ENCODE measurements at places on chromosomes 3 and 15. TPM values are rescaled to one million over a fixed set of nuclear protein-coding genes. Genes with fewer than 3 reads are reported as not detected.

Gene PLS1
- 0.82 TPM for total RNA-seq

Gene PCSK6
- 19.2 TPM for total RNA-seq

Gene SLC12A8
- total RNA-seq, result 1.4 TPM

Gene SERPINI2
- not detected for total RNA-seq

Gene MORC1
- total RNA-seq, result not detected

Gene TGM5
- total RNA-seq, result not detected

Gene ADAMTS9
- total RNA-seq, result 72.1 TPM

Gene SOX14
- not detected for total RNA-seq
